ENCODE measurements at places on chromosomes 7 and 10. TPM values are rescaled to one million over a fixed set of nuclear protein-coding genes. Genes with fewer than 3 reads are reported as not detected.

Gene FAM25G
- total RNA-seq = not detected

Gene TFPI2
- not detected for total RNA-seq

GRCh38 chr10:110512461-110513187 lies 14.9 kb downstream of the DUSP5 start:
- no peak for DNase-seq

Gene CRHR2
- total RNA-seq = not detected

Gene ZNF33A
- total RNA-seq = 24.0 TPM

DNA sequence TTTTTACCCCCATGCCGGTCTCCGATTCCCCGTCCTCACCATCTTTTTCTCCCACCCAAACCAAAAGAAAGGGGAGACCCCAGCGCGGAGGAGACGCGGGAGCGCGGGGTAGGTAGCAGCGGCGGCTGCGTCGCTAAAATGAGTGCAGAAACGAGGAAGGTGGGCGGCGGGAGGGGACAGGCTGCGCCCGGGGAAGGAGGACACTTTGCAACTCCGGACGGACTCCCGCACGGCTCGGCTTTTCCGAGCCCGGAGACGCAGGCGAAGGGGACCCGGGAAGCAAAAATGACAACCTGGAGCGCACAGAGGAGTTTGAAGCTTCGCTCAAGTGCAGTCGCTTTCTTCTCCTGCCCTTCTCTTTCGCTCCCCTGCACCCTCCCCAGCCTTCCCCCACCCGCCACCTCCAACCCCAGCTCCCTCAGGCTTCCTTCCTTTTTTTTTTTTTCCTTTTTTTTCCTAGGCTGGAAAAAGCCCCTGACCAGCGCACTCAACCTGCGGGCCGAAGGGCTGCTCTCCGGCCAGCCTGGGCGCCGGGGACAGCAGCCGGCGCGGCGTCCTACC lies 453 bp downstream of the SFMBT2 start:
- peak; percentile 75 for DNase-seq

GRCh38 chr10:44143556-44143955 lies 241.3 kb downstream of the CXCL12 start:
- DNase-seq = no peak

Gene ANXA8L1
- not detected for total RNA-seq

- no peak for DNase-seq
Observed at GRCh38 chr10:31197886-31198285, 121.1 kb upstream of the ZEB1 start.

Gene TAS2R4
- 0.43 TPM for total RNA-seq

DNA sequence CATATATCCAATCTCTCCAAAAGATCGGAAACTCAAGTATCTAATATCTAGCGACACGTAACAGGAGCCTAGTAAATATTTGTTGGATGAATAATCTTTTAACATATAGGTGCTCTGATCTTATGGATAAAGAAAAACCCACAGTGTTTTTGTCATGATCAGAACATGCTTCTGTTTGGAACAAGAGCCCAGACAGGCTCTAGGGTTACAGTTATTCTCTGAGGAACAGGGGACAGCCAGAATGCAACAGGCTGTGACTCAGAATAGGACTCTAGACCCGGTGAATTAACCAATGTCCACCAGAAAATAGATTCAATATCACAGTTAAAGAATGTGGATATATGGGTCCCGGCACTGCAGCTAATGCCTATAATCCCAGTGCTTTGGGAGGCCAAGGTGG lies 296.1 kb upstream of the FZD8 start:
- no peak for DNase-seq

Gene MASTL
- 18.3 TPM for total RNA-seq

- DNase-seq = no peak
Observed at GRCh38 chr7:51306761-51307160, 9.8 kb downstream of the COBL start.

DNA sequence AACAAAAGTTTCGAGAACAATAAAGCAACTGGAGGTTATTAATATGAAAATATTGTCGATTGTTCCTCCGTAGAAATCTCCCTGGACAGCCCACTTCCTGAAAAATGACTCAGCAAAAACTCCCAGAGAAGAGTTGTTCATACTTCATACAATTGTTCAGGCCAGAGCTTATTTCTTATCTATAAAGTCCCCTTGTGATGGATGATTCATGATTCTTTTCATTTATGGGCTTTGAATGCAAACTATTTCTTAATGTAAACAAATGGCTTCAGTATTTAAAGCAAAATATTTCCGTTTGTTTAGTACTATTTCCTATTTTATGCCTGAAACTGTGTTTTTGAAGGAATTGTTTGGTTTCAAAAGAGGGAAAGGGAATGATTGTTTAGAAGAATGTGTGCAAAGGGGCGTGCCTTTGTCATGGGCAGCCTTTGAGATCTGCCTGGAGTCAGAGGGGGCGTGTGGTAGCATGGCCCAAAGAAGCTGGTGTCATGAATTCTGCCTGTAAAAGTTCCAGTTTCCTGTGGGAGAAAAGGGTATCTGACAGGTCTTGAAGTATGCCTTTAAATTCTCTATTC lies 26.2 kb upstream of the EXOC6 start:
- DNase-seq = no peak

DNA sequence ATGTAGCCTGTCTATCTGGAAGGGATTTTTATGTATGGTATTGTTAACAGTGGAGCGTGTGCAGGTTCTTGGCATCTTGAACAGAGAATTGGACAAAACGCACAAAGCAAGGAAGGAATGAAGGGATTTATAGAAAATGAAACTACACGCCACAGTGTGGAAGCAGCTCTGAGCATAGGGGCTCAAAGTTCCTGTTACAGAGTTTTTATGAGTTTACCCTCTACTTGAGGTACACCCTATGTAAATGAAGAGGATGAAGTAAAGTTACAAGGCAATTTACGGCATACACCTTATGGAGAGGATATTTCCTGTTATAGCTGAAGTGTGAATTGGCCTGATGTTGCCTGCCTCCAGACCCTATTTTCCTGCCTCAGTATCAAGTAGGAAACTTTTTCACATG lies 33.3 kb downstream of the FANK1 start:
- DNase-seq = no peak

GRCh38 chr7:99218406-99219184 lies 10.7 kb upstream of the KPNA7 start:
- peak; percentile 45 for DNase-seq

DNA sequence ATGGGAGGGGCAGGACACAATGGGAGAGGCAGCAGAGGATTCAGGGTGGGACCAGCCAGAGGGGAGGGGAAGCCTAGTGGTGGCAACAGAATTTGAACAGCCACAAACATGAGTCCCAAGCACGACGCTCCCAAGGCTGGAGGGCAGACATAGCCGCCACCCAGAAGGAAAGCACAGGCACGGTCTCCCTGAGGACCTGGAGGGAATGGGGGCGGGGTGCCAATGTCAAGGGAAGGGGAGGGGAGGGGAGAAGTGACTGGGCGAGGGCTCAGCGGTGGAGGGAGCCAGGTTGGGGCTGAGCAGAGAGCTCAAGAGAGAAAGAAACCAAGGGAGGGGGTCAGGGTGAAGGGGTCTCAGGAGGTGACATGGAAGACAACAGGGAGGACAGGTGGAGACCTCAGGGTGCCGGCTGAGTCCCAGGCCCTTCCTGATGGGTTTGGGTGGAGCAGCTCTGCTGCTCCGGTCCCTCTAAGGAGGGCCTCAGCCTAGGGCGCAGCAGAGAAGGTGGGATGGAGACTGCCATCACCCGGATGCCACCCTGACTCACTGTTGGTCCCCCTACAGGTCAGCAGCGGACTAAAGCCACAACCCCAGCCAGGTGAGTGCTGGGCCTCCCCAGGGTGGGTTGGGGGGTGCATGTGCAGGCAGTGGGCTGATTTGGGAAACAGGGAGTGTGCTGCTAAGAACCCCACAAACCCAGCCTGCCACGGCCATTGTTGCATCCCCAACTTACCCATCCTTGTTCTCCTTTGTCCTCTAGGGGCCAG lies 24.2 kb downstream of the PILRA start:
- DNase-seq = no peak

GRCh38 chr10:22367471-22367870 lies 22.2 kb downstream of the SPAG6 start:
- no peak for DNase-seq

DNA sequence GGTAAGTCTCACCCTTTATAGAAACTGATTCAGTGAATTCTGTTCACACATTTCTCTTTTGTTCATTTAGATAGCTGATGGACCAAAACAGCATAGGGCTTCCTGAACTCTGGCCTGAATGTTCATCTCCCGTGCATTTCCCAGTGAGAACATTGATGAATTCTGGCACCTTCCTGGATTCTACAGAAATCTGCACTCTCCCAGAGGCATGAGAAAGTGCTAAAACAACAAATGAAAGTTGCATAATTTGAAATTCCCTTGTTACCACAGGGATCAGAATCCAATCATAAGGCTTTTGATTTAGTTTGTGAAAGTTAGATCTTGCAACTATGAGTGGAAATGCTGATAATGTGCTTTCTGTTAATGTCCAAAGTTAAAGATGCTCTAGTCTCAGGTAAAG lies 29.7 kb upstream of the SCIN start:
- DNase-seq = peak; percentile 19

Gene UBE3C
- 55.2 TPM for total RNA-seq

Gene STEAP1B
- total RNA-seq = not detected

Gene UPF2
- 19.1 TPM for total RNA-seq

Gene ZNHIT1
- total RNA-seq = 116 TPM

- DNase-seq = no peak
Observed at GRCh38 chr7:22219739-22220493, 137.0 kb downstream of the RAPGEF5 start.

Gene IKZF1
- 118 TPM for total RNA-seq

DNA sequence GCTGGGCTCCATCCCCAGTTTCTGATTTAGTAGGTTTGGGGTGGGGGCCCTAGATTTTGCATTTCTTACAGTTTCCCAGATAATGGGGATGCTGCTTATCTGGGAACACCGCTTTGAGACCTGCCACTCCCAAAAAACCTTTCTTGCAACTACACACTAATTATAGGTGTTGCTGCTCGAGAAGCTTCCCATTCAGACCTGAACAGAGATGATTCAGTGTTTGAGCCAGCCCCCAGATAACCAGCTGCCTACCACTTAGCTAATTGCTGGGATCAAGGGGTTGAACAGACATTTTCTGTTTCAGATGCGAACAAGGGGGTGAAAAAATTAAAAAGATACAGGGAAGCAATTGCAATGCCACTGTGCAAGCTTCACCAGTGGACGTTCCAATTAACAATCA lies 448.5 kb downstream of the KCNMA1 start:
- no peak for DNase-seq

DNA sequence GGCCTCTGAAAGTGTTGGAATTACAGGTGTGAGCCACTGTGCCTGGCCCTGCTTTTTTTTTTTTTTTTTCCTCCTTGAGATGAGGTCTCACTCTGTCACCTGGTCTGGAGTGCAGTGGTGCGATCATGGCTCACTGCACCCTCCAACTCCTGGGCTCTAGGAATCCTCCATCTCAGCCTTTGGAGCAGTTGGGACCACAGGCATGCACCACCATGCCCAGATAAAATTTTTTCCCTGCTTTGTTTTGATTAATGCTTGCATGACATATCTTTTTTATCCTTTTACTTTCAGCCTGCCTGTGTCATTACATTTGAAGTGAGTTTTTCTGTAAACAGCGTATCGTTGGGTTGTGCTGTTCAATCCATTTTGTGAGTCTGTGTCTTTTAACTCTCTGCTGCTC lies 97.0 kb downstream of the ANKRD61 start:
- no peak for DNase-seq

GRCh38 chr10:22437620-22438588 lies 92.6 kb downstream of the SPAG6 start:
- no peak for DNase-seq

- DNase-seq = no peak
Observed at GRCh38 chr10:101774589-101775272, 1.2 kb downstream of the FGF8 start.

DNA sequence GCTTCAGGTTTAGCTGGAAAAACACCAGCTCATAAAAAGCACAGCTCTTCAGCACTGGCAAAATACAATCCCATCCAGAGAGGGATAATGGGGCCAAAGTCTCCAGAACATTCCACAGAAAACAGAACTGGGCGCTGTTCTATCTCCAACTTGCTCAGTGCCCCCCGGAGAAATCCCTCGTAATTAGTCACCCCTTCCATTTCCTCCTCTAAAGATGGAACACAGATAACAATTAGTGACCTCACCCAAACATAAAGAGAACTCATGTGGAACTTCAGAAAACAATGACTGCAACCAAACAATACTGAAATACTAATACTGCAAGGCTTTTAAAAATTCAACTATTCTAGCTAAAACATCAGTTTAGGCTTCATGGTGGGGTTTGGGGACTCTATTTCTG lies 46.3 kb downstream of the KIAA1549 start:
- no peak for DNase-seq

- DNase-seq = no peak
Observed at GRCh38 chr7:46391231-46392201, 470.4 kb upstream of the IGFBP3 start.

Gene KCTD7
- 23.2 TPM for total RNA-seq

GRCh38 chr10:29081951-29082685 lies 206.8 kb upstream of the LYZL1 start:
- DNase-seq = no peak

DNA sequence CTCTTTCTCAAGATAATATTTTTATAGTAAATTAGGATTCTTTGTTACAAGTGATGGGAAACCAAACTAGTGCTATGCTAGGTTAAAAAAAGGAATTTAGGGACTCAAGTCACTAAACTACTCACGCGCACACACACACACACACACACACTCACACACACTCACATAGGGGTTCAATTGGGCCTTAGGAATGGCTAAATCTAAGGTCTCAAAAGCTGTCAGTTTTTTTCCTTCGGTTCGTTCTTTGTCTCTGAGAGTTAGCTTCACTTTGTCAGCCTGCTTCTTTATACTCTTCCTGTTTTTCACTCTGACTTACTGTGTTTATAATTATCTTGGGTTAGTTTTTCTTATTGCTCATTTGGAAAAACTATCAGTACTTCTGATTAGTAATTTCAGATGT lies 138.9 kb downstream of the ADK start:
- DNase-seq = no peak

Gene EGFR
- not detected for total RNA-seq

Gene STOX1
- 19.8 TPM for total RNA-seq

Gene KAZALD1
- total RNA-seq = 50.1 TPM

DNA sequence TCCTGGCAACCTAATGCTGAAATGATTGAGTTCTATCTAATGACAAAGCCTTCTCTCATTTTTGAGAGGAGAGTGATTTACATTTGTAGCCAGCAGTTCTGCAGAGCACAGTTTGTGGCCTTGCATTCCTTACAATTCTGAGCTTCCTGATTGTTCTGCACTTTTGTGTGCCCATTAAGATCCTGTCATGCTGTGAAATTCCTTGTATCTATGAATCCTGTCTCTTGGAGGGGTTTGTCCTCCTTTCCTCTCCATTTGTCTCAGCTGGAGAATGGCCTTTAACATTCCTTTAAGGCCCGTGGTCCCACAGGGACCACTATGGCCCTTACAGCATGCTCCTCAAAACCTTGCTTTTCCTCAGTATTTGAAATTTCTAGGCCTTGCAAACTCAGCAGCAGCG lies 10.4 kb downstream of the KLHL7 start:
- no peak for DNase-seq

Gene MACC1
- total RNA-seq = 30.4 TPM

Gene NEUROD6
- not detected for total RNA-seq

Gene NKX2-3
- total RNA-seq = not detected

DNA sequence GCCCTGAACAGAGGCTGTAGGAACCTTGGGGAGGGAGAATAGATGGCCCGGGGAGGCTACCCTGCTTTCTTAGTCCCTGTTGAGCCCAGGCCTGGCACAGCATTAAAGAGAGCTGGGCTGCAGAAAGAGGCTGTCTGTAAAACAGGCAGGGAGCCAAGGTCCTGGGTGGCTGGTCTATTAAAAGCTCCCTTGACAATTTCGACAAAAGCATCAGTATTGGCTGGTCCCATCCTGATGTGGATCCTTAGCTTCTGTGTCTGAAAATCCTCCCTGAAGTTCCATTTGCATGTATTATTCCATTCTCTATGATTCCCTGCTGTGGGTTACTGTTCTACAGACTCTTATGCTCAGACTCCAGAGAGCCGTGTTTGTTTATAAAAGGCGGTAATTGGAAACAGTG lies 158.5 kb downstream of the GALNT17 start:
- DNase-seq = no peak

Measured in Karpas-422 (cell line).